Stomach (tissue), 19 donors: ENCODE measurements at places on chromosomes 16 and 17. TPM values are rescaled to one million over a fixed set of nuclear protein-coding genes. Genes with fewer than 3 reads are reported as not detected.

DNA sequence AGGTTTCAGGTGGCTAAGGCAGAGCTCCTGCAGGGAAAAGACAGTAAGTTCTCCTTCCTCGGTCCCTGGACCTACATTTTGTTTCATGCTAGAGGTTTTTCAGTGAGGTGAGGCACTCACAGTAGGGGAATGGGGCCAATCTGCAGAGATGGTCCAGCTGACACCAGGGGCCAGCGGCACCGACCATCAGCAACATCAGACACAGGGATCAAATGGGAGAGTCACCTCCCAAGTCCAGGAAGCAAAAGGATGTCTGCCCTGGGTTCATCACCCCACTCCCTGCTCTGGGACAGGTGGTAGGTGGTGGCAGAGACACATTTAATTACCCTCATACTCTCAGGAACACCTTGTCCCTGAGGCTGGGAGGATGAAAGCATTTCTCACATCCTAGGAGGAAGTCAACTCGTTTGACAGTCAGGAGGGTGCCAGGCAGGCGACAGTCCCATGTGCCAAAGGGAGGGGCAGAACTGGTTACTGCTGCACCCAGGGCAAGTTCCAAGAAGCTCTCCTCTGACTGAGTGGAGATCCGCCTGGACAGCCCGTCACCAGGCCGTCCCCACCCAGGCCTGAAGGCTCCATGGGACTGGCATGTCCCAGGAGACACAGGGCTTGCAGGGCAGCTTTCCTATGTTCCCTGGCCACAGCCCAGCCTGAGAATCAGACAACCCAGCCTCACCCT lies 19.2 kb downstream of the ATP6V0D1 start:
- DNase-seq = peak; percentile 83
- H3K27ac ChIP-seq = peak overlapping the region; percentile 89
- H3K4me3 ChIP-seq = no peak overlapping the region
- H3K4me1 ChIP-seq = peaks cover 74% of the 10 kb centered on the region
- no peaks in the 10 kb centered on the region for H3K36me3 ChIP-seq

- H3K4me3 ChIP-seq = no peak overlapping the region
- no peaks in the 10 kb centered on the region for H3K27me3 ChIP-seq
- no peak overlapping the region for H3K27ac ChIP-seq
- DNase-seq = no peak
Observed at GRCh38 chr16:65200156-65200773, 78.4 kb upstream of the CDH11 start.

The CHST4 gene
- total RNA-seq = not detected

The PRSS36 gene
- total RNA-seq = not detected

GRCh38 chr17:42334677-42335076 lies 46.4 kb downstream of the STAT5A start:
- no peak overlapping the region for H3K27ac ChIP-seq
- no peak overlapping the region for H3K4me3 ChIP-seq
- H3K27me3 ChIP-seq = no peaks in the 10 kb centered on the region
- peaks cover 80% of the 10 kb centered on the region for H3K36me3 ChIP-seq

The MYCBPAP gene
- 2.6 TPM for total RNA-seq

DNA sequence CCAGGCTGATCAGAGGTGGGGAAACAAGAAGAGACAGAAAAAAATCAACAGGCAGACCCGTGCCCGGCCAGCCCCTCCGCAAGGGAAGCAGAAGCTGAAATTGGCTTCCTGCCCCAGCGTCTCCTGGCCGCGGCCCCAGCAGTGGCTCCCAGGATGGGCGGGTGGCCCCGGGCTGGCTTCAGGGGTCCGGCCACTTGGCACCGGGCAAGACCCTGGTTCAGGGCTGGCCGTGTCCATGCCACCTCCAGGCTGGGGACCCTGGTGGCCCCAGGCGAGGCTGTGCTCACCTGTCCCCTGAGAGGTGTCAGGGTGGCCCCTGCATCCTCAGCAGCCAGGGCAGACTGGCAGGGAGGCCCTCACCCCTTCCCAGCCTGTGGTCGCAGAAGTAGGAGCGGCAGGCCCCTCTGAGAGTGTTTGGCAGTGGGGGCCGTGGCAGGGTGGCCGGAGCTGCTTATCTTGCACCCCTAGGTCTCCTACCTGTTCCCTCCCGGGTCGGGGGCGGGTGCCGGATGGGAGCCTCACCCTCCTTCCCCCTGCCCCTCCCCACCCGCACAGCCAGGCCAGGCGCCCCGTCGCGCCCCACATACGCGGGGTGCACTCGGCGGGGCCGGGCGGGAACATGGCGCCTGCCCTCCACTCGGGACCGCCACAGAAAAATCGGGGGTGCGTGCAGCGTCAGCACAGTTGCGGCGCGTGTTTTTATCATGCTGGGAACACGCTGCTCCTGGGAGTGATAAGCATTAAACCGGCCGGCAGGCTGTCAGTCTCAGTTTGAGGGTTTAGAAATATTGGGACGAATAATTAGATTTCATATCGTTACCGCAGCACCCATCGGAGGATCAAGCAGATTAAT lies 46.7 kb upstream of the ZC3H18 start:
- peaks cover 3% of the 10 kb centered on the region for H3K27me3 ChIP-seq
- no peaks in the 10 kb centered on the region for H3K36me3 ChIP-seq
- DNase-seq = no peak
- no peak overlapping the region for H3K4me3 ChIP-seq

The DHRS7C gene
- total RNA-seq = not detected

The RHBDL1 gene
- total RNA-seq = not detected

DNA sequence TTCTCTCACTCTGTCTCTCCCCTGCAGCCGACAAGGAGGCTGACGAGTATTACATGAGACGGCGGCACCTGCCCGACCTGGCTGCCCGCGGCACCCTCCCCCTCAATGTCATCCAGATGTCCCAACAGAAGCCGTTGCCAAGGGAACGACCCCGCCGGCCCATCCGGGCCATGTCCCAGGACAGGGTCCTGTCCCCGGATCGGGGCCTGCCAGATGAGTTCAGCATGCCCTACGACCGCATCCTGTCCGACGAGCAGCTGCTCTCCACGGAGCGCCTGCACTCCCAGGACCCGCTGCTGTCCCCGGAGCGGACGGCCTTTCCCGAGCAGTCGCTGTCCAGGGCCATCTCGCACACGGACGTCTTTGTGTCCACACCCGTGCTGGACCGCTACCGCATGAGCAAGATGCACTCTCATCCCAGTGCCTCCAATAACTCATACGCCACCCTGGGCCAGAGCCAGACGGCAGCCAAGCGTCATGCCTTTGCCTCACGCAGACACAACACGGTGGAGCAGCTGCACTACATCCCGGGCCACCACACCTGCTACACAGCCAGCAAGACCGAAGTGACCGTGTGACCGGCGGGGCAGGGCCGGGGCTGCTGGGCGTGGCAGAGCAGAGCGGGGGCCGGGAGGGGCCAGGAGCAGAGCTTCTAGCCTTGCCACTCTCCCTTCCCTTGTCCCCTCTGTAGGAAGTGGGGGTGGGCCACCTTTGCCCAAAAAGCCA lies 40.4 kb upstream of the DNAH9 start:
- no peak for DNase-seq
- no peaks in the 10 kb centered on the region for H3K36me3 ChIP-seq

DNA sequence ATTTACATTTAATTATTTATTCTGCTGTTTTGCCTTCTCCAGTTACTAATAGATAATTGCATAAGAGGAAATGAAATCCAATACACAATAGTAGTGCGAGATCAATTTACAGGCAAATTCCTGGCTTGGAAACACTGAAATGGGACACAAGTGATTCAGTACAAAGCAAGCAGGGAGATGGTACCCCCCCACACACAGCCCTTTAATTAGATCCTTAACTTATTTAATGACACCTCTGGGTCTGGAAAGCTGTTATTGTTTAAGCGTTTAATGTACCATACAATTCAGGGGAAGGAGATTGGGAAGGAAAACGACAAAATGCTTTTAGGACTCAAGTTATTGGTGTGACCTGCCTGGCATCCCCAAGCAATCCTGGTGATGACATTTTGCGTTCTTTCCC lies 318.2 kb downstream of the NPIPA8 start:
- H3K27me3 ChIP-seq = no peaks in the 10 kb centered on the region
- no peaks in the 10 kb centered on the region for H3K4me1 ChIP-seq
- H3K4me3 ChIP-seq = no peak overlapping the region
- no peak for DNase-seq

GRCh38 chr16:53220585-53220984 lies 165.8 kb downstream of the CHD9 start:
- peaks cover 61% of the 10 kb centered on the region for H3K4me1 ChIP-seq
- no peaks in the 10 kb centered on the region for H3K27me3 ChIP-seq
- DNase-seq = no peak
- H3K27ac ChIP-seq = peak overlapping the region; percentile 77

GRCh38 chr17:29591737-29592608 lies 959 bp upstream of the ANKRD13B start:
- DNase-seq = peak; percentile 96
- peak overlapping the region; percentile 84 for H3K27ac ChIP-seq
- peak overlapping the region; percentile 31 for H3K4me3 ChIP-seq
- H3K27me3 ChIP-seq = peaks cover 9% of the 10 kb centered on the region
- peaks cover 56% of the 10 kb centered on the region for H3K4me1 ChIP-seq

DNA sequence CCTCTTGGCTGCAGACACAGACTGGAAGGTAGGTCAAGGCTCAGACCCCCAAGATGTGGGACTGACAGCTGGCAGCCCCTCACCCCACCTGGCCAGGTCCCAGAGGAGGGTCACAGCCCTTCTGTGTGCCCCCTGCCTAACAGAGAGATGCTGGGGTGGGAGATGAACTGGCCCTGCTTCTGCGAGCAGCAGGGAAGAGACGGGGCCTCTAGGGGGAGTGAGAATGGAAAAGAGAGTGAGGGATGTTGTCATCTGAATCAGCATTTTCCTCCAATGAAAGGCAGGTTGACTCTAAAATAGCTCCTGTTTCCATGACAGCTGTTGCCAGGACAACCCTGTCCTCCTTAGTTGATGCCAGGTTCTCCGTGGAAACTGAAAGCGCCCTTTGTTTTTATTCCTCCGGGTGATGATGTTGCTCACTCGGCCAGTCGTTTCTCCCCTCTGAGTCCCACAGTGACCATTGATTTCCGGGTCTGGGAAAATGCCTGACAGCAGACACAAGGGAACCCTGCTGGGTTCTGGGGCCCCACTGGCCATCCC lies 4.9 kb upstream of the NDRG4 start:
- peaks cover 2% of the 10 kb centered on the region for H3K4me1 ChIP-seq
- peak; percentile 96 for DNase-seq
- H3K4me3 ChIP-seq = no peak overlapping the region
- H3K27ac ChIP-seq = peak overlapping the region; percentile 47

DNA sequence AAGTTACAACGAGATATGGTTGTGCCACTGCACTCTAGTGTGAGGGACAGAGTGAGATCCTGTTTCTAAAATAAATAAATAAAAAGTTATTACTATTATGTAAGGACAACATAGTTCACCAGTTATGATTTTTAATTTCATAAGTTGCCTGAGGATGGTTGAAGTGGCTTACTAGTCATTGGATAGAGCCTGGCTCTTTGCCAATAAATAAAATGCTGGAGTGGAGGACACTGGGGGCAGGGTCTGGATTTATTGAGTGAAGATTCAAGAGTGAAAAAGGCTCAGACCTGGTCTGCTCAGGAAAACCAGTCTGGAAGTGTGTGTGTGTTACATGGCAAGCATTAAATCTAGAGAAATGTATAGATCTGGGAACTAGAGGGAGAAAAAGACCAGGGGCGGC lies 2.1 kb downstream of the STARD3 start:
- no peaks in the 10 kb centered on the region for H3K27me3 ChIP-seq
- H3K36me3 ChIP-seq = peaks cover 3% of the 10 kb centered on the region
- H3K4me3 ChIP-seq = no peak overlapping the region
- H3K27ac ChIP-seq = no peak overlapping the region

- H3K27ac ChIP-seq = no peak overlapping the region
- H3K4me3 ChIP-seq = no peak overlapping the region
- H3K4me1 ChIP-seq = peaks cover 55% of the 10 kb centered on the region
- DNase-seq = peak; percentile 60
Observed at GRCh38 chr17:64077379-64077778, 52.6 kb downstream of the ERN1 start.
